ENCODE measurements at places on chromosomes 11 and 22. TPM values are rescaled to one million over a fixed set of nuclear protein-coding genes. Genes with fewer than 3 reads are reported as not detected.
A peak's percentile ranks its signal among the peaks of the same experiment; 100 is the strongest.

- no peak overlapping the region for H3K4me3 ChIP-seq
- no peak for DNase-seq
- no peaks in the 10 kb centered on the region for H3K27me3 ChIP-seq
- H3K27ac ChIP-seq = no peak overlapping the region
- H3K4me1 ChIP-seq = no peaks in the 10 kb centered on the region
Measured at GRCh38 chr11:41050791-41051190, 408.7 kb downstream of the LRRC4C start.

DNA sequence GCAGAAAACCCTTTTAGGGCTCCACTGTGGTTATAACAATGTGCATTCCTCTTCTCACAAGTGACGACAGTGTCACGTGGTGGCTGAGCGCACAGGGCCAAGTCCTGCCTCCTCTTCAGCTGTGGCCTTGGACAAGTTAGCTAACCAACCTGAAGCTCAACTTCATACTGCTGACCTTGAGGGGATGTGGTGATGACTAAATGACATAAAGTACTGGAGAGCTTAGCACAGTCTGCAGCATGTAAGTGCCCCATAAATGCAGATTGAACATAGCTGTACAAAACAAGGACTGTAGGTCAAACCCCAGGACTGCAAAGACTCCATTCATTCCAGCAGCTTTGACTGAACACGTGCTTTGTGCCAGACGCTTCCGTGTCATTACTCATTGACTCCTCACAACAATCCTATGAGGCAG is 20.1 kb upstream of the MRGPRX2 start:
- DNase-seq = peak; percentile 26
- no peak overlapping the region for H3K4me3 ChIP-seq
- no peaks in the 10 kb centered on the region for H3K27me3 ChIP-seq
- H3K27ac ChIP-seq = no peak overlapping the region
- no peaks in the 10 kb centered on the region for H3K36me3 ChIP-seq
- no peaks in the 10 kb centered on the region for H3K4me1 ChIP-seq

DNA sequence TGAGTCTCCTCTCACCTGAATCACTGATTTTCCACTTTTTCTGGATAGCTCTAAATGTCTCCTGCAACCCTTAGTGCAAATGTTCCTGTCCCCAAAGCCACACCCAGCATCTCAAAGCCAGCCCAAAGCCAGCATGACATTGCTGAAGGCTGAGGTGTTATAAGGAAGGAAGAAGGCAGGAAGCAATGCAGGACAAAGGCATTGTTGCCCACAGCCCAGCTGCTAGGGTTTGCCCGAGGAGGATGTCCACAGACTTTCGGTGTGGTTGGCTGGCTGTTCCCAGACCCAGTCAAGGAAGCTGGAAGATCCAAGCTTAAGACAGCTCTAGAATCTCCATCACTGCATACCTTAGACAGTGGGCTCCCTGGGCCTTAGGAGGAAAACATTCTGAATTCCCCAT is 23.5 kb downstream of the CHST1 start:
- no peak for DNase-seq
- no peaks in the 10 kb centered on the region for H3K27me3 ChIP-seq
- H3K4me1 ChIP-seq = no peaks in the 10 kb centered on the region
- H3K27ac ChIP-seq = no peak overlapping the region
- no peak overlapping the region for H3K4me3 ChIP-seq

The FXYD2 gene
- total RNA-seq = 1.8 TPM

The CARS1 gene
- total RNA-seq = 25.6 TPM
